ENCODE measurements at places on chromosomes 5 and 9.

GRCh38 chr5:135129307-135129706, 95.3 kb upstream of the PITX1 start:
- no peak for DNase-seq

DNA sequence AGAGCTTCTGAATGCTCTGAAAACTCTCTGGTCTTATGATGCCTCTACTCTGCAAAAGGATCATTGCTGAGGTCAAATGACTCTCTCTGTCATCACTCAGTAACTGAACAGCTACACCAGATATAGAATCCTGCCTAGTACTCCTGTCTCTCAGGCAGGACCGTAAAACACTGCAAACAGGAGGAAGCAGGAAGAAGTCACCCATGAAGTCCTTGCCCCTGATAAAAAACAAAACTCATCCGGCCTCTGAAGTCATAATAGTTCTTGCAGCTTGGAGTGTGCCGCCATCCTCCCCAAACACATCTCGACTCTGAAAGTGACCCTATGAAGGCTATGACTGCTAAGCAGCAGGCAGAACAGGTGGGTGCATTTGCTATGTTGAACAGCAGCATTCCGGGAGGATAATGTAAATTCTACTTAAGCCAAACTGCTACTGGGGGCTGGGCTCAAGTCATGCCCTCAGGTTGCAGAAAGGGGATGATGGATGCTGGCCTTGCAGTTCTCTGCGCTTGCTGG, 81.9 kb upstream of the FAM169A start:
- DNase-seq, result no peak

GRCh38 chr5:186091-187041, 4.9 kb upstream of the LRRC14B start:
- no peak for DNase-seq

DNA sequence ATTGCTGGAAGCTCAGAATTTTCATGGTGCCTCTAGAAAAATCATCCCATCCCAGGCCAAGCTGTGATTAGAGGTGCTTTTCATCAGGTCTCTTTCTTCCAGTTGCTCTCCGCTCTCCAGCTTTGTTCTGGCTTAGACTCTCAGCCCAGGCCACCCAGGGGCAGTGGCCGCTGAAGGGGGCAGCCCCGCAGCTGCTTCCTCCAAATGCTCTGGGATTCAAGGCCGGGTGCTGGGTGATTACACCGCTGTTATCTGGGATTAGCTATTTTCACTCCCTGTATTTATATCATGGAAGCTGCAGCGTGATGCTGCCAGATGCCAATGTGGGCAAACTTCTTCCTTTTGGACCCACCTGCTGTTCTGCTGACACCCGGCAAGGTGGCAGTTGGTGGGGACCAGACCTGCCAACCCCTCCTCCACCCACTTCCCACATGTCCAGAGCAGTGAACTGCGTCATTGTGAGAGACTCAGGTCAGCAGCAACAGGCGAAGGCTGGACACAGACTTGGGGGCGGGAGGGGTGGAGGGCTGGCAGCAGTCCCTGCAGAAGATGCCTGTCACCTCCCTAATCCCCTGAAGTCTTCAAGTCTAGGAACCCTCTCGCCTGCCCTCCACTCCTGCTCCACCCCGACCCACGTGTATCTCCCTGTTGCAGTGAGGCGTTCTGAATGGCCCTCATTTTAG, 33.9 kb upstream of the NKX2-5 start:
- no peak for DNase-seq

DNA sequence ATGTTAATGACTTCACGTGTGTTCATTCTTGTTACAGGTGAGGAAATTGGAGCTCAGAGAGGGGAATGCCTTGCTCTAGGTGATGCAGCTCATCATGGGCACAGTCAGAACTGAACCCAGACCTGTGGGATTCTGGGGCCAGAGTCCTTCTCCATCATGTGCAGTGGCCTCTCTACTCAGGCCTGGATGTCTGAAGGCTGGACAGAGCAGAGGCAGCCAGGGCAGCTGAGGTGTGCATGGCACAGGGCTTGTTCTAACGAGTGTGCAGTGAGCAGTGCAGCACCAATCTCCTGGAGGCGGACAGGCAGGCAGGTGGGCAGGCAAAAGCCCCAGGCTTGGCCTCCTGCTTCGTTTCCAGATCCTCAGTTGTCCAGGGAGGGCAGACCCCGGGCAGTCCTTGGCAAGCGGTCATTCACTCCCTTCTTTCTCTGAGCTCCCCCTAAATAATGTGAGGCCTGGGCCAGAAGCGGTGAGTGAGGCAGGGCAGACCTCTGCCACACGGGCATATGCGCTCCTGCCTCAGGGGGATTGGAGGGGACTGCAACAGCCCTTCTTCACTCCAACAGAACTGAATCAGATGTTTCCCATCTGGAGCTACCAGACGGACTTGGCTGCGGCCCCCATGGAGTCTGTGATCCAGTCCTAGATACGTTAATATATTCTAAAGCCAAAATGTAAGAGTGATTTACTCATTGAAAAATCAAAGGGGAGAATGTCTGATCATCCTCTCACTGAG, 68.7 kb upstream of the FSTL4 start:
- no peak for DNase-seq

- DNase-seq, result no peak
Observed at GRCh38 chr9:124350494-124351263, 64.6 kb downstream of the PSMB7 start.

GRCh38 chr9:27154908-27155307, 45.9 kb downstream of the TEK start:
- no peak for DNase-seq

GRCh38 chr5:39801306-39801705, 376.5 kb upstream of the DAB2 start:
- no peak for DNase-seq

- no peak for DNase-seq
Observed at GRCh38 chr5:34806532-34806931, 32.4 kb upstream of the TTC23L start.
